Sigmoid colon (tissue), 7 donors: ENCODE measurements at places on chromosomes 7 and 10. TPM values are rescaled to one million over a fixed set of nuclear protein-coding genes. Genes with fewer than 3 reads are reported as not detected.

DNA sequence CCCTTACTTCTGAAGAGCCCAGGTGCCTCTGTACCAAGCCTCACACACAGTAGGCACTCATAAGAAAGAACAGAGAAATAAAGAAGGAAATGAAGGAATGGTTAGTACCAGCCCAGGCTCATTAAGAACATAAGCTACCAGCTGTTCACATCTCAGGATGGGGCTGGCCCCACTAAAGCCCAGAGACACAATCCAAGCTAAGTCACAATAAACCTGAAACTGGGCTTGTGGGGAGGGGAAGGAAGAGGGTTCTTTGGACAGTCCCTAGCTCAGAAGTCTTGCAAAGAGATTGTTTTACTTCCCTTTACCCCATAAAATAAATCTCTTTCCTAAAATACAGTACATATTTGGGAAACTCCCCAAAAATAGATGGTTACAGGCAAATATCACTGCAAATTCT, 24.3 kb downstream of the FBXW4 start:
- no peak for DNase-seq

GRCh38 chr7:8296362-8296659, 34.3 kb upstream of the ICA1 start:
- no peak for DNase-seq

GRCh38 chr10:4279655-4280054, 494.6 kb upstream of the KLF6 start:
- DNase-seq: no peak

DNA sequence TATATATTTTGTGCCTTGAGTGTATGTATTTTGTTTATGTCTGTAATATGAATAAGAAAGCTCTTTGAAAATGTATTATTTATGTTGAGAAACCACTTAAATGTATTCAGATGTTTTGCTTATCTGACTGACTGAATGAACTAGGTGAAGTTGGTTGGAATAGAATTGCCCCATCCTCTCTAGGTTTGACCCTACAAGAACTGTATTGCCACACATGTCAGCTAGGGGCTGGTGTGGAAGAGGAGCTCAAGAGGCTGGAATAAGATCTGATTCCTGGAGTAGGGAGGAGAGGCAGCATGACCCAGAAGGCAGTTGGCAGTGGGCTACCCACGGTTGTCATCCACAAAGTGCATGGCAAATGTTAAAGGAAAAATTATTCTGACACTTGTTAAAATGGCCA, 9.1 kb downstream of the SSMEM1 start:
- no peak for DNase-seq

- no peak for DNase-seq
Measured at GRCh38 chr7:69095649-69096048, 502.6 kb upstream of the AUTS2 start.

DNA sequence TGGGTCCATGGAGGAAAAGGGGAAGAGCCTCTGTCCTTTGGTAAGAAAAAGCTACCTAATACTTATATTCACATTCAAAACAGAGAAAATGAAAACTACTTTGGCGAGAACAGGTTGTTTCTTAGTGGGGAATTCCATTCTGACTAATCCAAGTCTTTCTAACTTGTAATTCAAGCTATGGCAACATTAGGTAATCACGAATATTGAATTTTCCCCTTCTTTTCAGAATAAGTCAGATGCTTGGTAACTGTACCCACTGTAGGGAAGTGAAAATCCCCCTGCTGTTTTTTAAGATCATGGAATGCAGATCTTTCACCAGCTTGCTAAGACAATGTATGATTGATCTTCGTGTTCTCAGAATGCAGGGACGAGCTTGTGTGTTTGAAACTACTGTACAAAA, 384.4 kb downstream of the TCERG1L start:
- no peak for DNase-seq

- DNase-seq: peak; percentile 71
Measured at GRCh38 chr7:2018569-2019460, 213.9 kb downstream of the MAD1L1 start.

DNA sequence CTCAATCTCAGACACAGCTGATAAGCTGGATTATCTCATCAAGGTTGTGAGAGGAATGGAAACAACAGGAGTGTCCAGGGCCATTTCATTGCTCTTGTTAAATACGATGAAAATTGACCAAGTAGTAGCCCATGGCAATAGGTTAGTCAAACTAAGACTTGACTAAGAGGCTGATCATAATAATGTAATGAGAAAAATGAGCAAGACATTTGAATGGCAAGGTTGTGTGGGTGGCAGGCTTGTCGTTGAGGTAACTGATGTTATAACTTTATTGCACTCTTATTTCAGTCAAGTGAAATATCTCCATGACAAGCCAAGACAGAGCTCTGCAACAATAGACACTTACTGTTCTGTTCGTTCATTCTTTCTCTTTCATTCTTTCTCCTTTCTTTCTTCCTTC, 532.0 kb downstream of the GATA3 start:
- no peak for DNase-seq

DNA sequence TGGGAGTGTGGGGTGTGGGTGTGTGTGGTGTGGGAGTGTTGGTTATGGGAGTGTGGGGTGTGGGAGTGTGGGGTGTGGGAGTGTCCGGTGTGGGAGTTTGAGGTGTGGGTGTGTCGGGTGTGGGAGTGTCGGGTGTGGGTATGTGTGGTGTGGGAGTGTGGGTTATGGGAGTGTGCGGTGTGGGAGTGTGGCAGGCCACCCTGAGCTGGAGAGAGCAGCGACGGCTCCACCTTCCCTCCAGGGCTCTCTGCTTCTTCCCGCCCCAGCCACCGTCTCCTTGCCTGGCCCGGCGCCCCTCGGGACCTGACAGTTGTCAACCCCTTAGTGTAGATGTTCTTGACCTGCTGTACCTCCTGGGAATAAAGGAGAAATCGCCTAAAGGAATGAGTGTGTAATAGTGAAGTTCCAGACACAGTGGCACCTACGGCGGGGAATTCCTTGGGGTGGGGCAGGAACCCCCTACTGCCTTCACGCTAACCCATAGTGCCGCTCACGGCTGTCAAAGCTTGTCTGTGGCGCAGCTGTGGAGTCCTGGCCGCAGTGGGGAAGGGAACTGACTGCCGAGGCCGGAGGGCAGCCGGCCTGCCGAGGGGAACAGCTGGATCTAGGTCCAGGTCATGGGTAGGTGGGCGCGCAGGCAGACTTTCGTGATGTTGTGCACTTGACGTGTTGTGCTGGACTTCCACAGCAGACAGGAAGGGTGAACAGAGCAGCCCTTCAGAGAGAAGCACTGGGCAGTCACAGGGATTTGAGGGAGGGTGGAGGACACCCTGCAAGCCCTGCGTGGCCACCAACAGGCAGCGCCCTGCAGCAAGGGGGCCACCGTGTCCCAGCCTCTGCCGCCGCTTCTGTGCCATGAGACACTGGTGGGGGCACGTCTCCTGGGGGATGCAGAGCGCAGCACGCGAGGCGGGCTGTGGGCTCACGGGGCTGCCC, 49.0 kb upstream of the EN2 start:
- DNase-seq: no peak

Gene CPA1
- total RNA-seq: 2.2 TPM

Gene NUTM2A
- 2.1 TPM for total RNA-seq

Gene SDK1
- total RNA-seq: 11.8 TPM
